T-helper 1 cell (primary cell): ENCODE measurements at places on chromosomes 6 and 20.

DNA sequence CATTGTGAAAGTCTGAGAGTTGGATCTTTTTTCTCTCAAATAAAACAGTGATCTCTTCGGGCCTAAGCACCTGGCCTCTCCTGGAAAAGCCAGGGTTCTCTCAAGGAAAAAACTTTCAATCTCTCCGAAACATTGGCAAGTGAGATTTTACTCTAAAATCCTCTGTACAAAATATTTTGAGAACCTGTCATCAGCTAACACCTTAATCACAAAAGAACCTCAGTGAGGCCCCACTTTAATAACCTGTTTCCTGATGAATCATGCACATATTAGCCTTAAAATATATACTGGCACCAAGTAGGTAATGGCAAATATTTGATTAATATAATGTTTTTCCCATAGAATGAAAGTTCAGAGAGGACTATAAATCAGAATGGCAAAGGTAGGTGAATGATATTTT is 177.9 kb downstream of the FRK start:
- DNase-seq = no peak

- no peak for DNase-seq
Observed at GRCh38 chr6:38420207-38420606, 219.5 kb downstream of the BTBD9 start.

DNA sequence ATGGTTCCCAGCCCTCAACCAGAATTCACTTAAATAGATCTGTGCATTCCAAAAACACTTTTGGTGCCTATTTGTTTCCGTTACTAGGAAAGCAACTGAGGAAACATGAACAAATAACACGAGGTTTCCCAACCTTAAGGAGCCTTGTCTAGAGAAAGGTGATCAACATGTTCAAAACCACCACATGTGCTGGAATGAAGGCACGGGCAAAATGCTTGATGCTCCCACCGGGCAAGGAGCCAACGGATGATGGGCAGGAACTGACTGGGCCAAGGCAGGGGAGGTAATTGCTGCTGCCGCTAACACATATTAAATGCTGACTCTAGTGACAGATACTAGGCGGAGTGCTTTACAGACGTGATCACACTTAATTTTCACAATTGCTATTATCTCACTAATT is 2.5 kb downstream of the MYLK4 start:
- DNase-seq = no peak

DNA sequence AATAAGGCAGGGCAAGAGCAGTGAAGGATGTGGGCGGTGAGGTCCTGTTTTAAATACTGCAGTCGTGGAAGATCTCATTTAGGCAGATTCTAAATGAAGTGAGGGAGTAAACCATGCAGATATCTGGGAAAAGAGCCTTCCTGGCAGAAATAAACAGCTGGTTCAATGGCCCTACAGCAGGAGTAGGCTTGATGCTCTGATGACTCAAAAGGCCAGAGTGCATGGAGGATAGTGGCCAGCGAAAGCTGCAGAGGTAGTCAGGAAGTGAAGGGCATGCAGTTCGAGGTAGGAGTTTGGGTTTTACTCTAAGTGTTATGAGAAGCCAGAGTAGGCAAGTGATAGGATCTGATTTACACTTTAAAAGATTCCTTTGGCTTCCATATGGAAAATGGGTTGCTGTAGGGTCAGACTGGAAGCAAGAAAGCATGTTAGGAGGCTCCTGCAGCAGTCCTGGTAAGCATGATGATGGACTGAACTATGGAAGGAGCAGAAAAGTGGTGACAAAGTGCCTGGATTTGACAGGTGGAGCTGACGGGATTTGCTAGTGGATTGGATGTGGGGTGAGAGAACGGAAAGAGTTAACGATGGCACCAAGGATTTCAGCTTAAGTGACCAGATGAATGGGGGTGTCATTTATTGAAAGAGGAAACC is 150.0 kb downstream of the GJA10 start:
- DNase-seq = no peak

DNA sequence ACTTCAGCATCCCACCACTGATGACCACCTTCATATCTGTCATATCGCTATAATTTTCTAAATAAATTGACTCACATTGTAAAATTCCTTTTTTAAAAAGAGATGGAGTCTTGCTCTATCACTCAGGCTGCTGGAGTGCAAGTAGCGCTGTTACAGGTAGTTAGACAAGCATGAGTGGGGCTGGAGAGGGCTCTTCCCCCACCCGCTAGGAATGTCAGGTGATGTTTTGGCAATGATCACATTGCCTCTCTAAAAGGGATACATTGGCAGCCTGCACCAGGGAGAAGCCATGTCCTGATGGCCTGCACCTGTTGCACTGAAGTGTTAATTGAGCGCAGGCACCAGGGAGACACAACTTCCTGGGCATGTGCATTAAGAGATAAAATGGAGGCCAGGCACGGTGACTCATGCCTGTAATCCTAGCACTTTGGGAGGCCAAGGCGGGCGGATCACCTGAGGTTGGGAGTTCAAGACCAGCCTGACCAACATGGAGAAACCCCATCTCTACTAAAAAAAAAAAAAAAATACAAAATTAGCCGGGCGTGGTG is 16.9 kb upstream of the SLC22A16 start:
- no peak for DNase-seq

GRCh38 chr6:97665446-97665845 is 382.4 kb upstream of the MMS22L start:
- DNase-seq = no peak

DNA sequence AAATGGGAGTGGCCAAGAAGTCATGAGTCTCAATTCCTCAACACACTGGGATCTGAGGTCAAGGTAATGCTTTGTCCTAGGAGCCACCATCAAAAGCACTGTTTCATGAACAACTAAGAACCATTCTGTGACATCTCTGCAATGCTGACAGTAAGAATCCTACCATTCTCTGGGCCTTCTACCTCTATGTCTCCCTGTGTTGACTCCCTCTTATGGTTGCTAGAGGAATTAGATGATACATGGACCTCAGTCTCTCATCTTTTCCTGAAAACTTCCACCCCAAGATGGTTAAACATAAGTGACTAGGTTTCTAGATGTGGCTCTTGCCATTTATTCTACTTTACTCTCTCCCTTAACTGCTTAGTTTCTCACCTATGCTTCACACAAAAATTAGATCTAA is 9.1 kb downstream of the MTRF1L start:
- DNase-seq = no peak

GRCh38 chr6:111238464-111239119 is 151.3 kb downstream of the SLC16A10 start:
- no peak for DNase-seq

DNA sequence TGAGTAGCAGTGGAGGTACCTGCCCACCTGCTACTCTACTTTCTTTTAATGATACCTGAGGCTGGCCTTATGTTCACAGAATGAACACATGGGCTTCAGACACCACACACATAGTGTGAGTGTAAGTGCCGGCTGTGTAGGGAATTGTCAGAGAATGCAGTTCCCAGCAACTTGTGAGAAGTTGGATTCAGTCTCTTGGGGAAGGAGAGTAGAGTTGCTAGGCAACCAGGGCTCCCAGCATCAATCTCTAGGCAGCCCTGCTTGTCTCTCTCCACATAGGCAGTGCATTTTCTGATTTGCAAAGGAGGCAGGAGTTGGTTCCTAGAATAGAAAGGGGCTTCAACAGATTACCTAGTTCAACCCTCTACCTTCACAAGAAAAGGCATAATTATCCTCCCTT is 74.1 kb downstream of the BFSP1 start:
- DNase-seq = no peak

DNA sequence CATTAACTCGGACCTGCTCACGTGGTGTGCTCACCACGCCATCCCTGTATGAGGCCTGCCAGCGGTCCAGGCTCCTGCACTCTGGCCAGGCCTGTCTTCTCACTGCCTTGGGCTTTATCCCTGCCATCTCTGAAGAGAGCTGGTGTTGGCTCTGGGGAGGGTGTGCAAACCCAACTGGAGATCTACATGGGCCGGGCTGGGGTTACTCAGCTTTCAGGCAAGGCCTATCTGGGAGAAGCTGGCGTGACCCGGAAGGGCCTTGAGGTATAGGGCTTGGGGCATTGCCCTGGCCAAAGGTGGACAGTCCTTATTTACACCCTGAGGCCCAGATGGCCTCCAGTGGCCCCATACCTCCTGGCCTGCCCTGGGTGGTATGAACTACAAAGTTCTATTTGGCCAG is 5.0 kb downstream of the SLC29A1 start:
- no peak for DNase-seq

DNA sequence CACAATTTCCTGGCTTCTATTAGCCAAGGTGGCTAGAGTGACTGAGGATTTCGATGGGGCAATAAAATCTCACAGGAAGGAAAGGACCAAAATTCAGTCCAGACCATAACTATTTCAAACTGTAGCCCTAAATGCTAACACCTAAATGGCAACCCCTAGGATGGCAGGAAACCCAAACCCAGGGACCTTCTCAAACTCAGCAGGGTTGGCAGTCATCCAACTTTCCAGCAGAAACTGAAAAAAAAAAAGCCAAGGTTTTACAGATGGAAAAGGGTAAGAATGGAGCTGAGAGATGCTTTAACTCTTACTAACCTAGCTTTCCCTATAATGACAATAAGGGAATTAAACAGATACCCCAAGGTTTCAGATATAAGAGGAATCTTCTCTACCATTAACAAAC is 10.5 kb downstream of the IBTK start:
- DNase-seq = no peak

DNA sequence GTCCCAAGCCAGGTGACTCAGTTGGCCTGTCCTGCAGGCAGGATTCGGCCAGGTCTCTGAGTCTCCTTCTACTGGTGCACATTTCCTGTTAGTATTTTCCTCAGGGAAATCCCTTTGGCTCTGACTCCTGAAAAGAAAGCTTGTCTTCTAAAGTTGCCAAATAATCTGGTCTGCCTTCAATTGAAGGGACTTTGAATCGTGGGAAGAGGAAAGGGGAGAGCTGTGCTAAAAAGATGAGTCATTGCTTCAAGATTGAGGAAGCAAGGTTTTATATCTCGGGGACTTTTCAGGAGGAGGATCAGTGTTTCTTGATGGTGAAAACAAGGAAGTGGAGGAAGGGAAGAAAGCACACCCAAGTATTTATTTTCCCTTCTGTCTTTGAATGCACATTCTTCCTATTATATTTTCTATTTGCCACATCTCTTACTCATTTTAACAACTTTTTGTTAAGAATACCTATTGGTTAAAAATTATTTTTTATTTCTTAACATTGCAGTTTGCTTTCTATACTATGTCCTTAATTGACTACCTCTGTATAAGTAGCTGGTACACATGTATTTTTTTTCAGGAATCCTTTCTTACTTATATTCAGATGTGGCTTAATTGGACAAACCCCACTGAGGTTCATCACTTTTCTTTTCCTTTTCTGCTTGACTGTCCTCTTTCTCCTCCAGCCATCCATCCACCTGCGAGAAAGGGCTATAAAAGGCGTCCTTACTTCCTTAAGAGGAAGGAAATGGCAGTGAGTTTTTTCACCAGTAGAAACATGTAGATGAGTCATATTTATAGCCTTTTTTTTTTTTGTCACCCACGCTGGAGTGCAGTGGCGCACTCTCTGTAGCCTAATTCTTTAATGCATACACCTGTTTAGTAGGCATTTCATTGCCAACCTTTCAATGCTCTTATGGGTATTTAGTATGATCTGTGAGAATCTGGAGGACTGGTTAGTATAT is 15.0 kb upstream of the IFNGR1 start:
- no peak for DNase-seq

GRCh38 chr6:84249724-84250123 is 22.3 kb upstream of the CEP162 start:
- no peak for DNase-seq

DNA sequence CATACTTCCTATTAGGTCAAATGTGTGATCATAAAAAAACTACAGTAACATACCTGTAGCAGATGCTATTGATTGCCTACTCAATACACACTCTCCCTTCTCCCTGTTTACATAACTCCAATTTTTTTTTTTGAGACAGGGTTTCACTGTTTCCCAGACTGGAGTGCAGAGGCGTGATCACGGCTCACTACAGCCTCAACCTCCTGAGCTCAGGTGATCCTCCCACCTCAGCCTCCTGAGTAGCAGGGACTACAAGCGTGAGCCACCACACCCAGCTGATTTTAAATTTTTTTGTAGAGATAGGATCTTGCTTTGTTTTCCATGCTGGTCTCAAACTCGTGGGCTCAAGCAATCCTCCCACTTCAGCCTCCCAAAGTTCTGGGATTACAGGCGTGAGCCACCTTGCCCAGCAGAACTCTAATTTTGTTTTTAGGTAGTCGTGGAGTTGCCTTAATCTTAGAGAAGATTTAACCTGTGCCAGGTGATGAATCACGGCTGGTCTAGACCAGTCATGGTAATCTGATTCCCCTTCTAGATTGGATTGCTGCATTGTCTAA is 14.0 kb upstream of the KIF3B start:
- DNase-seq = no peak

- DNase-seq = no peak
Observed at GRCh38 chr20:1484438-1485116, 6.6 kb downstream of the SIRPB2 start.

GRCh38 chr20:6924681-6925080 is 157.2 kb downstream of the BMP2 start:
- DNase-seq = no peak

DNA sequence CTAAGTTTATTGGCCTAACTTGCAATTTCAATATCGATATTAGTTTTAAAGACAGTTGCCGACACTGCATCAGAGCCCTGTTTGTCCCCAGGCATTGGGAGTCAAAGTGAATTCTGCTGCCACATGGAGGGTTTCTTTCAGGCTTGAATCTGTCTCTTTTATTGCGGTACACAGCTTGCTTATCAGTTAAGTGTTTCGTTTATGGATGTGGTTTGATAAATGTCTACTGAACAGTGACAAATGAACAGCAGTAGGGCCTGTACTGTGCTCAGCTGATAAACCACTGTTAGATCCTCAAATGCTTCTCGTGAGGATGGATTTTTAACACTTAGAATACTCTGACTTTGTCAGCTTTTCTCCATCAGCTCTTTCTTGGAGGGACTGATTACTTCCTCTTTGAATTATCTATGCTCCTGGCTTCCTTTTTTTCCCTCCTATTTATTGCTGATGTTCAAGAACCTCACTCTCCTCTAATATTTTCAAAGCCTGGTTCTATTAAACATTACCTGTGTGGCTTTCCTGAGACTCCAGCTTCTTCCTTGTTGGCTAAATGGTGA is 240.8 kb downstream of the PLCB1 start:
- DNase-seq = no peak

GRCh38 chr6:14187406-14187805 is 69.8 kb downstream of the CD83 start:
- DNase-seq = no peak

DNA sequence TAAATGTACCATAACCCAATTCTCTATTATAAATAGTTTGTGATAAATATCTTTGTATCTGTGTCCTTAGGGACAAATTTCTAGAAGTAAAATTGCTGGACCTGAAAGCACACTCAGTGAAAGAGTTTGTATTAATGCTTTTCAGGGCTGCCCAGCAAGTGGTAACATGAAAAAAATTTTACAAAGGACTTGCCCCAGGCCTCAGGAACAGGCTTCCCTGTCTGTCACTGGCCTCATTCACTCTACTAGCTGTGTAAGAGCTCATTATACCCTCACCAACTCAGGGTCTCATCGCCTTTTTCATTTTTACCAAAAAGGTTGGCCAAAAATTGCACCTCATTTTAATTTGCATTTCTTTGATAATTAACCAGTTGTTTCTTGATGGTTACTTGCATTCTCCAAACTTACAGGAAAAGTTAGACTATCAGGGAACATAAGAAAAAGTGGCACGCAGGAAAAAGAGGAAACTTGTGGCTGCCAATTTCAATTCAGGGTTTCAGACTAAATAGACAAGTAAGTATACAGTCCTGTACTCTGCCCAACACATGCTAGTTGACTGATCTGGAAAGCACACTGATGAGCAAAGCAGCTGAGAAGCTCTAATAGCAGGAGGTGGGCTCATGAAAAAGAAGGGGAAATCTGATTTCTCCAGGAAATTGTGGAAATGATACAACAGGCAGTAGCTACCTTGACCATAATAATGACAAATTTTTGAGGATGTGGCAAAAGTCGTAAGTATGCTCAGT is 161.5 kb downstream of the KIF6 start:
- DNase-seq = no peak
